Lung microvascular endothelial cell (primary cell): ENCODE measurements at places on chromosomes 7 and 10.

- DNase-seq = no peak
Observed at GRCh38 chr7:134337980-134338379, 21.2 kb upstream of the SLC35B4 start.

- DNase-seq = no peak
Observed at GRCh38 chr10:132438091-132439024, 41.4 kb downstream of the PWWP2B start.

DNA sequence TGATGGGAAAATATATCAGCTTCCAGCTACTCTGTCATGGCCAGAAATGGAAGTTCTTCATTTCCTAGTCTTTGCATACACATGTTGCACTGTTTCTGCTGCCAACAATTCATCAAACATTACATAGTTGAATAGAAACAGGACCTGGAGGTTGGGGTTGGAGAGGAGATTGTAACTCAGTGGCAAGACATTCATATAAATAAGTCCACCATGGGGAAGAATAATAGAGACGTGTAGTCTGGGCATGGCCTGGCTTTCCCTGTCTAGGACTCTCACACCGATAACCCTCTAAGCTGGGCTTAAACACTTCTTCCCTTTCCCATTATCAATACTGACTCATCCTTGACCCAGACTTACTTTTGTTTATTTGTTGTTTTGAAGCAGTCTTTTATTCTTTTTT lies 155.7 kb downstream of the PLPP4 start:
- no peak for DNase-seq

DNA sequence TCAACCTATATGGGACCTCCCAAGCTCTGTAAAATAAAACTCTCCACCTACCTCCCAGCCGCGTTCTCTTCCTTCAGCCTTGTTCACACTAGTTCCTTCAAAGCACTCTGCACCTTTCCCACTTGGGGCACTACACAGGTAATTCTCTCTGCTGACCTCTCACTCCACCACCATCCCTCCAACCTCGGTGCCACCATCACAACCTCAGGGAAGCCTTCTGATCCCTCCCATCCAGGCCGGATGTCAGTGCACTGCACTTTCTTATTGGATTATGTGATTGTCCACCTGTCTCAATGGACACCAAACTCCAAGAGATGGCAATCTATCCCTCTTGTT lies 7.0 kb downstream of the LARP4B start:
- no peak for DNase-seq

GRCh38 chr10:43809211-43809930 lies 160.7 kb upstream of the ZNF32 start:
- peak; percentile 81 for DNase-seq

DNA sequence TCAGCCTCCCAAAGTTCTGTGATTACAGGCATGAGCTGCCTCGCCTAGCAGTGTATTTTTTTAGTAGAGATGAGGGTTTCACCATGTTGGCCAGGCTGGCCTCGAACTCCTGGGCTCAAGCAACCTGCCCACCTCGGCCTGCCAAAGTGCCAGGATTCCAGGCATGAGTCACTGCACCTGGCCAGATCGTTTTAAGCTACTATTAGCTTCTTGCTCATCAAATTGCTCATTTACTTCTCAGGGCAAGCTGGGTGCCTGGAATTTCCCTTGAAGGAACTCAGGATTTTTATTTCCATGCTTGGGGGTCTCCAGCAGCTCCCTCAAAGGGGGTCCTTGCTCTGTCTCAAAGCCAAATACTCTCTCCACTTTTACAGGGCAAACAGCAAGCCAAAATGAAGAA lies 798.0 kb upstream of the AUTS2 start:
- DNase-seq = no peak

DNA sequence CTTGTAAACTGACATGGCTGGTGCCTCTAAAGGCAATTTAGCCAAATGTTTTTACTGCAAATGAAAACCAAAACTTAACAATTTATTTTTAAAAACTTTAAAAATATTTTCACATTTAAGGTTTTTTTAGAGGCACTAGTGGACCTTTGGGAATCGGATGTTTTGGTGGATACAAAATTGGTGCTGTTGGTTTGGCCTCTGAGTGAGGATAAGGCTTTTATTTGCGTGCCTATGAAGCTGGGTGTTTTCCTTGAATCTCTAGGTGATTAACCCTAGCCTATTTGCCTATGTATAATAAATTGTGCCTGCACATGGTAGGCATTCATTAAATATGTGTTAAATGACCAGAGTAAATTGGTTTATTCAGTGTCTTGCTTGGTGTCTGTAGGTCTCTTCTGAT lies 2.9 kb upstream of the SGCE start:
- DNase-seq = no peak

DNA sequence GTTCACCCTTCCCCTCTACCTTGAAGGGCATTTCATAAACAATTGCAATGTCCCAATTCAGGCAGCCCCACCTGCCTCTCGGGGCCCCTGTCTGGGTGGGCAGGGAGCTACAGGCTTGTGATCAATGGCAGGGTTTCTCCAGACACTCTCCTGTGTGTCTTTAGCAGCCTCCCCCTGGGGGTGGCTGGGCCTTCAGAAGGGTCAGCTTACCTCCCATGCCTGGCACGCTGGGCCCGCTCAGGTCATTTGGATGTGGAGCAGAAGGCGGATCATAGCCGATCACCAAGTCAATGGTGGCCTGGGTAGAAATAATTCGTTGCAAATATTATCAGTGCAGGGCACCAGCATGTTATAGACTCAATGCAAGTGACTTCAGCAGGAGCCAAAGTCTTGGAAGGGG lies 56.3 kb downstream of the MYOF start:
- no peak for DNase-seq

DNA sequence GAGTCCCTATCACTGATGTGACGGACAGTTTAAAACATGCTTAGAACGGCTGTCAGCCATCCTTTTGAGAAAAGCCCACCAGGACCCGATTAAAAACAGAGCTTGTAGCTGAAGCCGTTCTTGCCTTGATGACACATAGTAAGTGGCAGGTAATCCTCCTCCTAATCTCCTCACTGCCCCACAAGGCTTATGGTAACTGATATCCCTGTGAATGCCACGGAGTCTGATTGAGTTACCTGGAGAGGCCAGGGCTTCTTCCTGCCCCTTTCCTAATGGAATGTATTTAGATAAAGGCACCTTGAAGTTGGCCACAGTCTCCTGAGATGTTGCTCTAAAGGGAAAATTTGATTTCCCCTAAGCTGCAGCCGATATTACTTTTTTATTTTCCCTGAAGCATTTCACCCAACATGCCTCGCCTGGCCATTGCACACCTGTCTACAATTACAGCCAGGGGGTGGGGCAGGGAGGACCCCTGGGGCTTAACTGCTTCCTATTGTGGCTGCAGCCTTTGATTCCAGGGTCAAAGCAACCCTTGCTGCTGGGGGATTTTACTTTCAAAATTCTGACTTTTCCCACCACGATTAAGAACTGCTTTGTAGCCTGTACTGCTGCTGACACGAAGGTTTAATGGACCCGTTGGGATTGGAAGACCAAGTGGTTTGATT lies 169.0 kb upstream of the GPR26 start:
- DNase-seq = no peak

DNA sequence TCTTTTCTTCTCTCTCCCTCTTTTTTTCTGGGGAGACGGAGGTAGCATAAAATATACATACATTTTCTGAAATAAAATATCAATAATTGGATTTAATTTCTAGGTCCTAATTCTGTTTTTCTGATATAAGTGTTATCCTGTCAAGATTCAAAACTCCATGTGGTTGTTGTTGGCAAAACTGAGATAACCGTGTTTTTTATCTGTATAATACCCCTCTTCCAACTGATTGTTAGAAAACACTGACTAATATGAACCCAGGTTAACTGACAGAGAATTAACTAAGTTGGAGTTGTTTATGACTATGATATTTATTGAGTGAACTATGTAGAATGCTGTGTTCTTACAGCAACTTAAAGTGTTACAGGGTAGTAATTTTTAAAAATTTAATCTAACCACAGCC lies 236.5 kb upstream of the KAT6B start:
- DNase-seq = peak; percentile 25

- no peak for DNase-seq
Observed at GRCh38 chr10:127450644-127451043, 98.5 kb upstream of the NPS start.

DNA sequence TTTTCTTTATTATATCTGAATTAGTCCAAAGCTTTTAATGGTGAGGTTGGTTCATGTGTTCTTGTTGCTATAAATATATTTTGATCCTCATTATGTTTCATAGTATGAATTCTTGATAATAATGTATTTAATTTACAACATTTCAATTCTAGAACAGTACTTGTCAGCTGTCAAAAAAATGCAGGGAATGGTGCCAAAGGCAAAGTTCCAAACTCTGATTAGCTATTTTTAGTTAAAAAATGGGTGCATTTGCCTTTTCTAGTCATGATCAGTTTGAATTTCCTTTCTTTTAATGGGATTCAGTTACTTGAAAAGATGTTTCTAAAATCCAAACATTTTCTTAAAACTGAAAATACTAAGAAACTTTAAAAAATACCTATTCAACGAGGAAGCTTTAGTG lies 49.6 kb downstream of the ANKIB1 start:
- peak; percentile 45 for DNase-seq

DNA sequence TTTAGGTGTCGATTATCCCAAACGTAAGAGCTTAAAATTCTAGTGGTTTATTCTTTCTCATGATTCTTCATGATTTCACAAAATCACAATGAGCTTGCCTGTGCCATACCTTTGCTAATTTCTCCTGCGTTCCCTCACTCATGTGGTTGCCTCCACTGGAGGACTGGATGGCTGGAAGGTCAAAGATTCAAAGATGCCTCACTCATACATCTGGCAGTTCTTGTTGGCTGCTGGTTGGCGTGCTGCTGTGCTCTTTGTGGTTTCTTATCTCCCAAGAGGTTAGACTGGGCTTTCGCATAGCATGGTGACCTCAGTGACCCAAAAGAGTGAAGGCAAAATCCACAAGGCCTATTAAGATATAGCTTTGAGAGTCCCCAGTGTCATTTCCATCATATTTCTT lies 877.6 kb upstream of the AUTS2 start:
- DNase-seq = no peak

GRCh38 chr10:110353244-110354119 lies 48.8 kb upstream of the SMNDC1 start:
- DNase-seq = peak; percentile 90

GRCh38 chr10:90665905-90666662 lies 191.8 kb downstream of the HTR7 start:
- no peak for DNase-seq

DNA sequence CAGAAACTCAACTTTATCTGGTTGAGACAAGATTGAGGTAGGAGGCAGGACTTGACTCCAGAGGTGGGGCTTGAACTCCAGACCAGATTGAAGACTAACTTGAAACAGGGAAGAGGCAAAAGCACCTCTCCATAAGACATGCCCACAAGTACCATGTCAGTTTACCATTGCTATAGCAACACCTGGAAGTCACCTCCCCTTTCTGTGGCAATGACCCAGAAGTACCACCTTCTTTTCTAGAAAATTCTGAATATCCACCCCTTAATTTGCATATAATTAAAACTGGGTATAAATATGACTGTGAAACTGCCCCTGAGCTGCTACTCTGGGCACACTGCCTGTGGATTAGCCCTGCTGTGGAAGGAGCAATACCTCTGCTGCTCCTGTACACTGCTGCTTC lies 4.9 kb upstream of the TOMM7 start:
- no peak for DNase-seq

- no peak for DNase-seq
Observed at GRCh38 chr10:68619595-68619994, 59.5 kb downstream of the TET1 start.

GRCh38 chr10:103792547-103792946 lies 62.8 kb downstream of the SH3PXD2A start:
- no peak for DNase-seq

DNA sequence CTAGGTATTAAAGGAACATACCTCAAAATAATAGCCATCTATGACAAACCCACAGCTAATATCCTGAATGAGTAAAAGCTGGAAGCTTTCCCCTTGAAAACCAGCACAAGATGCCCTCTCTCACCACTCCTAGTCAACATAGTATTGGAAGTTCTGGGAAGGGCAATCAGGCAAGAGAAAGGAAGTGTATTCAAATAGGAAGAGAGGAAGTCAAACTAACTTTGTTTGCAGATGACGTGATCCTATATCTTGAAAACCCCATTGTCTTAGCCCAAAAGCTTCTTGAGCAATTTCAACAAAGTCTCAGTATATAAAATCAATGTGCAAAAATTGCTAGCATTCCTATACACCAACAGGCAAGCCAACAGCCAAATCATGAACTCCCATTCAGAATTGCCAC lies 131.3 kb downstream of the FANK1 start:
- peak; percentile 55 for DNase-seq

- DNase-seq = no peak
Observed at GRCh38 chr7:159000859-159001435, 143.7 kb downstream of the VIPR2 start.

DNA sequence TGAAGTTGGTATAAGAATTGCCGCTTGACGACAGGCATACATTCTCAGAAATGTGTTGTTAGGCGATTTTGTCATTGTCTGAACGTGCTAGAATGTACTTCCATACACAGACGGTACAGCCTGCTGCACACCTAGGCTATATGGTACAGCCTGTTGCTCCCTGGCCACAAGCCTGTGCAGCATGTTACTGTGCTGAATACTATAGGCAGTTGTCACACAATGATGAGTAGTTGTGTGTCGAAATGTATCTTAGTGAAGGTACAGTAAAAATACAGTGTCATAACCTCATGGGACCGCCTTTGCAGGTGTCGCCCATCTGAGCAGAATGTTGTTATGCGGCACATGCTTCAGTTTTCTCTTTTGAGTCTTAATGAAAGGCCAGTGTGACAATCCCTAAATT lies 66.5 kb downstream of the SHH start:
- DNase-seq = no peak

- DNase-seq = no peak
Observed at GRCh38 chr10:103590744-103591291, 97.3 kb downstream of the NEURL1 start.

- no peak for DNase-seq
Observed at GRCh38 chr7:70177166-70177565, 578.9 kb downstream of the AUTS2 start.

GRCh38 chr10:52747694-52748093 lies 24.9 kb downstream of the MBL2 start:
- no peak for DNase-seq

DNA sequence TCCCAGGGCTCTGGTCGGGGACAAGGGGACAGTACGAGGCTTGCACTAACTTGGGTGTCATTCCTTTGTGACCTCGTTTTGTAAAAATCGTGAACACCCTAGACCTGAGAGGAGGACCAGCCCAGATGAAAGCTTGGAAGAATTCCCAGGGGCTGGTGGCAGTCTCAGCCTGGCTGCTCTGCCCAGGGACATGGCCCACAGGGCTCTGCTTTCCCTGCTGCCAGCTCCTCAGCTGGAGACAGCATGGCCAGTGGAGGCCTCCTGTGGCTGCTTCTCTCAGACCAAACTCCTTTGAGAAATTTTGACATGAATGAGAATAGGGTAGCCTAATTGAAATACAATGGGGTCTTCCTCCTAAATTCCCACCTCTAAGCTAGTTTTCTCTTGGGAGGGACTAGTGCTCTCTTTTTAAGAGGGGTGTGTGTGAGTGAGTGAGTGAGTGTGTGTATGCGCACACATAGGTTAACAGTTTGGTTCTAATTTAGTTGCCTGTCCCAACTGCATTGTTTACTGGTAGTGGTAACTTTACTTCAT lies 140.3 kb upstream of the EFCAB10 start:
- no peak for DNase-seq
